ENCODE measurements at places on chromosomes 6 and 20.

DNA sequence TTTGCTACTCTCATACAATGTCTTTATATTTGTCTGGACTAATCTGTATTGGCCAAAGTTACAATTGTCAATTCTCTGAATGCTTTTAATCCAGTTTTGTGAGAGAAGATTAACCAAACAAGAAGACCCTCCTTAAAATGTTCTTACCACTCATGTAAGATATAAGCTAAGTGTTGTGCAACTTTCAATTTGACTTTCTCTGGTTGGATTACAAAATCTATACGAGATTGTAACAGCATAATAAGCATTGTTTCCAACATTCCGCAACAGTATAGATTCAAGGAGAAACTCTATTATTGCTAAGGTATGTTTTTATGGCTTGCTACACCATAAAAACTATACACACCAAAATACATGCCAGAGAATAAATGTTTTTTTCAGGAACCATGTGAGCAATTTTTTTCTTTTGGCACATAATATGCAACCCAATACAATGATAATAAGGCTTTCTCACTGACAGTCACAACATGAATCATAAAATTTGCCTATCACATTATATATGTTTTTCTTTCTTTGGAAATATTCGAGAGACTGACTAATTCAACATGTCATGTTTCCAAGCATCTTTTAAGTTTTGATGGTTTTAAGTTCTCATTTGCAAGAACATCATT is 12.2 kb upstream of the TRPC4AP start:
- no peak for DNase-seq

GRCh38 chr20:52127309-52127708 is 64.3 kb downstream of the ZFP64 start:
- no peak for DNase-seq

DNA sequence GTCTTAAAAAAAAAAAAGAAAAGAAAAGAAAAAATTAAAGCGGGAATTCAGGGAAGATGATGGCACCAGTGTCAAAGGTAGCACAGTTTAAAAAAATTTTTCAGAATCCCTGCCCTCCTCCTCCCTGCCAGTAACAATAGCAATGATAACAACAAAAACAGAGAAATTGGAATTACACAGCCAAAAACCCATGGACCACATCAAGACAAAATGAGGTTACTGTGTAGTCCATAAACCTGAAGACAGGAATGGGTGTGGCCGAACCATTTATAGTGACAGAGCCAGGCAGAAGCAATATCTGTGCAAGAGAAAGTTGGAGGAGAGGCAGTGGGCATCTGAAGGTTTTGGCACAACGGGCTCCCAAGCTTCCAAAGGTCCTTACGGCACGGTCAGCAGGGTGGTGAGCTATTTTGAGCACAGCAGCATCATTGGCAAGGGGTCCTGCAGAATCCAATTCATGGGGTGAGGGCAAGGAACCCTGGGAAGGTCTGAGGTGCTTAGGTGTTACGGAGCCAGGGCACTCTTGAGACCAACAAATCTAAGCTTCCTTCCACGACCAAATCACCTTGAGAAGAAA is 202.3 kb downstream of the GMPR start:
- no peak for DNase-seq

DNA sequence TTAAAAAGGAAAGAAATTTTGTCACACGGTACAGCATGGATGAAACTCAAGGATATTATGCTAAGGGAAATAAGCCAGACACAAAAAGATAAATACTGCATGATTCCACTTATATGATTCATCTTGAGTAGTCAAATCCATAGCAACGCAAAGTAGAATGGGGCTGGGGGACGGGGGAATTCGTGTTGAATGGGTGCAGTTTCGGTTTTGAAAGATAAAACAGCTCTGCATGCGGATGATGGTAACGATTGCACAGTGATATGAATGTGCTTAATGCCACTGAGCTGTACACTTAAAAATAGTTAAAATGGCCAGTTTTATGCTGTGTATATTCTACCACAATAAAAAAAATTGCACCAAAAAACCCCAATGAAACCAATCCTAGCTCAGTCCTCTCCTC is 52.9 kb upstream of the SIRPA start:
- DNase-seq: no peak

- peak; percentile 44 for DNase-seq
Observed at GRCh38 chr6:159929819-159930218, 39.0 kb downstream of the MAS1 start.

DNA sequence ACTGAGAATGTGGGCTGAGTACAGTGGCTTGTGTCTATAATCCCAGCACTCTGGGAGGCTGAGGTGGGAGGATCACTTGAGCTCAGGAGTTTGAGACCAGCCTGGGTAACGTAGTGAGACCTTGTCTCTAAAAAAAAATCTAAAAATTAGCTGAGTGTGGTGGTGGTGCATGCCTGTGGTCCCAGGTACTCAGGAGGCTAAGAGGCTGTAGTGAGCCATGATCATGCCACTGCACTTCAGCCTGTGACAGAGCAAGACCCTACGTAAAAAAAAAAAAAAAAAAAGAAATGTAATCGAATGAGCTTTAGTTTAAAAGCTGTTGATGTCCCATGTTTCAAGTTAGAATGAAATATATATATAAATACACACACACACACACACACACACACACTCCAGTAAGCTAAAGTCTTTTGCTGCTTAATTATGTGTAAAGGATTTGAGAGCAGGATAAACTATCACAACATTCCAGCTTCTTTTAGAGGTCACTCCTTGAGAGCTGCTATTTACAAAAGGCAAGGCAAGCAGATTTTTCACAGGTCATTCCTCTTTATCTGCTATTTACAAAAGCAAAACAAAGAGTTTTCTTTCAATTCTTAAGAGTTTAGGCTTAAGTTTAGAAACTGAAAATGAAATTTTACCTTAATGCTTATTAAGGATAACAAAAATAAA is 4.7 kb upstream of the MICAL1 start:
- DNase-seq: no peak
